ENCODE measurements at places on chromosomes 6 and 20. TPM values are rescaled to one million over a fixed set of nuclear protein-coding genes. Genes with fewer than 3 reads are reported as not detected.

GRCh38 chr6:159989492-159990480 is 20.9 kb downstream of the IGF2R start:
- DNase-seq = no peak

DNA sequence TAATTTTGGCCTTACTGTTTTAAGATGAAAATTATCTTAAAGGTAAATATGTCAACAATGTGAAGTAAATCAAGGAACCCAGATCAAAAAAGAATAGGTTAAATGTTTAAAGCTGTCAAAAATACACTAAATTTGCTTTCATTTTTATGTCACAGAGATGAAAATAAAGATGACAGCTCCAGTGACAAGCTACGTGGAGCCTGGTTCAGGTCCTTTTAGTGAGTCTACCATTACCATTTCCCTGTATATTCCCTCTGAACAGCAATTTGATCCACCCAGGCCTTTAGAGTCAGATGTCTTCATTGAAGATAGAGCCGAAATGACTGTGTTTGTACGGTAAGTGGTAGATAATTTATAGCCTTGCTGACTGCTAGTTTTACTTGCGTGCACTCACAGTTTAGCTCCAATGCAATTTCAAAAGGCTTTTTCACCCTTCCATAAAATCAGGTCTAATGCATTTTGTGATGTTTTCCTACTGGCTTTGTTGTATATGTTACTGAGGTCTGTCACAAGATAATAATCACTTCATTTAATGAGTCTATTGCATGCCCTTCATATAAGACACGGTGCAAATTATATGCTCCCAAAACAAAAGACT is 1.9 kb downstream of the HEBP2 start:
- DNase-seq = no peak

- DNase-seq = no peak
Measured at GRCh38 chr6:55277646-55278045, 49.6 kb upstream of the GFRAL start.

GRCh38 chr20:39778847-39779604 is 816.9 kb downstream of the DHX35 start:
- DNase-seq = peak; percentile 16

DNA sequence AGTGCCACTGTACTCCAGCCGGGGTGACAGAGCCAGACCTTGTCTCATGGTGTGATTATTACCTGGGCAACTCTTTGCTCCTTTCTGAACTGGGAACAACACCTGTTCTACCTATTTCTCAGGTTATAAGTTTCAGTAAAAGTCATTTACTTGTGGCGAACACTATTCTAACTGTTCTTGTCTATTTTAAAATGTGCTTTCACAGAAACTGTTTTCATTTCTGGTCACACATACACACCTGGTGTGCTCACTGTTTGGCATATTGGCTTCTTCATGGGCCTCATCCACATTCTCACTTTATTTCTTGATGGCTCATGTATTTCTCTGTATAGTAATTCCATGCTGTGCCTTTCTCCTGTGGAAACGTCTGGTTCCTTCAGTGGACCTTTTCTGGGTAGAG is 30.5 kb upstream of the XRN2 start:
- DNase-seq = no peak

DNA sequence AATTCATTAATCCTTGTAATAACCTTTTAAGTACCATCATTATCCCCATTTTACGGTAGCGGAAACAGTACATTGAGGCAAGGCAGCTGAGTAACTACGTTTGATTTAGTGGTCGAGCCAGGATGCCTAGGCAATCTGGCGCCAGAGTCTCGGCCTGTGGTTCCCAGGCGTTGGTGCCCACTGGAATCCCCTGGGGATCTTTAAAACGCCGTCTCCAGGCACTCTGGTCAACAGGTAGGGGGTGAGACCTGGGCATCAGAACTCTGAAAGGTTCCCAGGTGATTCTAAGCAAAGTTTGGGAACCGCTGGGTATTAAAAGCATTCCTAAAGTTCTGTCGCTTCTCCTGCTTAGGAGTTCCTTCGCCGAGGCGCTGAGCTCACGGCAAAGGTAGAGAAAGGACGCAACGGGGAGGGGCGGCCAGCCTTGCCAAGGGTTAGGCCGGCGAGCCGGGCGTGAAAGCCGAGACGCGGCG is 939 bp downstream of the DTNBP1 start:
- DNase-seq = no peak

DNA sequence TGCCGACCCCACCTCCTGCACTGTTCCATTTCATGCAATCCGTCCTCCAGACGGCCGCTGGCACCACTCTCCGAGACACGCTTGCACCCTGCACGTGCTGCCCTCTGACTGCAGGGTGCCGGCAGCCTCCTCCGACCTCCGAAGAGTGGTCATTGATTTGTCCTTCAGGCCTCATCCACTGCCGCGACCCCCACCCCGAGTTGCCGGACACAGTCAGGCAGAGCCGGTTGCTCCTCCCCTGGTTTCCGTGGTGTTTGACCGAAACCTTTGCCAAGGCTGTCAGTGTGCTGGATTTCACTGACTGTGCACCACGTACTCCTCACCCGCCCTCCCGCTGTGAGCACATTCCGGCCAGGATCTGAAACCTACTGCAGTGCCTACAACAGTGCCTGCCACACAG is 156.4 kb upstream of the PDE10A start:
- no peak for DNase-seq

DNA sequence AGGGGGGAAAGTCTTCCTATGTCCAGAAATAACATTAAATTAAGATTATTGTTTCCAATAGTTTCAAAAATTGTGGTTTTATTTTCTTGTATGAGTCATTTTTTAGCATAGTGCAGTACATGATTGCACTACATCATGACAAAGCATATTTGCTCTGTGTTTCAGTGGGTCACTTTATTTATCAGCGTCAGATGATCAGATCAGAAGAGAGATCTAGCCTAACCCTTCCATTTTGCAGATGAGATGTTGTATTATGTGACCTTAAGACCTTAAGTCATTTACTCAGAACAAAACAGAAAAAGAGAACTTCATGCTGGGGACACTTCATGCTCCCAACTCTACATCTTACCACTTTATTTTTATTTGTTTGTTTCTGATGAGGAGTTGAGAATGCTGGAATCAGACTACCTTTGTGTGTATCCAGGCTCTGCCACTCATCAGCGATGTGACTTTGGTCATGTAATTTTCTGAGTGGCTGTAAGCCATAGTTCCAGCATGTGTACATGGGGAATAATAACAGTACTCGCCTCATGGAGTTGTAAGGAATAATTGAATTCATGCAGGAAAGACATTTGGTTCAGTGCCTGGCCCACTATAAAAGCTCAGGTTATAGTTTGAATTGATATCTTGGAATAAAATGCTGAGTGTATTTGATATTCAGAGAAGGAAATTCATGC is 13.5 kb downstream of the EYA4 start:
- no peak for DNase-seq

- no peak for DNase-seq
Measured at GRCh38 chr20:63045991-63046390, 39.2 kb upstream of the BHLHE23 start.

DNA sequence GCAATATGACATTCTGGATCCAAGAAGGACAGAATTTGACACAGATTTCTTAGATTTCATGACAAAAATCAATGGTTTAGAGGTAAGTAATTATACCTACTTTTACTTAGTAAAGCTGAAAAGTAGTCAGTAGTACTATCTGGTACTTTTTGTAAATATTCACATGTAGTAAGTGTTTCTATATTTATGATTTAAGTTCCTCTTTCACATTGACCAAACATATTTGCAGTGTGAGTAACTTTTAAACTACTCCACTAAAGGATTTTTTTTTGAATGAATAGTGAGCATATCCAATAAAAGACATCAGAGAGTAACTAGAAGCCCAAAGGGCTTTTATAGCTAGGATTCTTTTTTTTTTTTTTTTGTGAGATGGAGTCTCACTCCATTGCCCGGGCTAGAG is 60.8 kb downstream of the DNAH8 start:
- no peak for DNase-seq

- no peak for DNase-seq
Measured at GRCh38 chr6:73032586-73032985, 192.7 kb downstream of the KHDC1L start.

GRCh38 chr6:149924206-149924932 is 1.4 kb upstream of the RAET1G start:
- DNase-seq = no peak

DNA sequence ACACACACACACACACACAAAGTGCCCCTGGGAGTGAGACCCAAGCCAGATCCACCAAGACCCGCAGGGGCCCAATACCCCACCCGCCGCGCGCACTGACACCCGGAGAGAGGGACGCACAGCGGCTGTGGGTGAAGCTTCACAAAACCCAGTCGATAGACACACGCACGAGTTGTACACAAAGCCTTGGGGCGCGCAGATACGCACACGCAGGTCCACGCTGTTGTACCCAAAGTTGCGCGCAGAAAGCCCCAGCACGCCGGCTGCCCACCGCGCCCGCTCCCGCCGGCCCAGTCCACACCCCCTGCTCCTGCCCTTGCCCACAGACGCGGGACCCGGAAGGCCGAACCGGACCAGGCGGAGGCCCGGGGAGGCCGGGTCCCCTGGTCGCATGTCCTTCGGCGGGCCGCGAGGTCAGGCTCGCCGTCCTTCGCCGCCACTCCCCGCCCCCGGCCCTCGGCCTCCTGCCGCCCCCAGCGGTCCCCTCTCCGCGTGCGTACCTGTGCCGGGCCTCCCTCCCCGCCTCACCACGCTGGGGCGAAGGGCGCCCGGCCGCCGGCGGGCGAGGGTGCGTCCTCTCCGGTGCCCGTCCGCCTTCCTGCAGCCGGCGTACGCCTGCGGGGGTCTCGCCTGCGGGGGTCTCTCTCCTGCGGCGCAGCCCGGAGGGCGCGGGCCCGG is at the start of gene TMEM74B:
Gene TMEM74B (minus strand): TSS at position 344 of the 678 bp plus-strand sequence. CDS start 1,180 bp downstream, outside the sequence.
- no peak for DNase-seq

GRCh38 chr20:31476643-31477215 is 1.6 kb downstream of the REM1 start:
- no peak for DNase-seq

MLN gene
- not detected for polyA plus RNA-seq

RHAG gene
- polyA plus RNA-seq = 1.7 TPM

GHRH gene
- polyA plus RNA-seq = not detected
